ENCODE measurements at places on chromosomes 3 and 15.

DNA sequence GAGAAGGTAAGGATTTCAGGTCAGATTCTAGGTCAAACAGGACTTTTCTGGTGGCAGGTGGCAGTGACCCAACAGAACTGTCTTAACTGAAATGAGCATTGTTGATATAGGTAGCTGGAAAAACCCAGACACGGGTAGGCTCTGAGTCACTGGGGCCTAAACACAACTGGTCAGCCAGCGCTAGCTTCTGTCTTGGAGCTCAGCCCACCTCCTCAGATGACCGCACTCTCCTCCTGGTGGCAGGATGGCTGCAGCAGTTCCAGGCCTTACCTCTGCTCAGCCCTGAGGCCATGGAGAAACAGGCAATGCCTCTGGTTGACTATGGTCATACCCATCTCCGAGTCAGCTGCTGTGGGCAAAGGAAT, 61.1 kb upstream of the GATA2 start:
- DNase-seq, result no peak

GRCh38 chr3:144756704-144757440, 785.2 kb downstream of the DIPK2A start:
- no peak for DNase-seq

DNA sequence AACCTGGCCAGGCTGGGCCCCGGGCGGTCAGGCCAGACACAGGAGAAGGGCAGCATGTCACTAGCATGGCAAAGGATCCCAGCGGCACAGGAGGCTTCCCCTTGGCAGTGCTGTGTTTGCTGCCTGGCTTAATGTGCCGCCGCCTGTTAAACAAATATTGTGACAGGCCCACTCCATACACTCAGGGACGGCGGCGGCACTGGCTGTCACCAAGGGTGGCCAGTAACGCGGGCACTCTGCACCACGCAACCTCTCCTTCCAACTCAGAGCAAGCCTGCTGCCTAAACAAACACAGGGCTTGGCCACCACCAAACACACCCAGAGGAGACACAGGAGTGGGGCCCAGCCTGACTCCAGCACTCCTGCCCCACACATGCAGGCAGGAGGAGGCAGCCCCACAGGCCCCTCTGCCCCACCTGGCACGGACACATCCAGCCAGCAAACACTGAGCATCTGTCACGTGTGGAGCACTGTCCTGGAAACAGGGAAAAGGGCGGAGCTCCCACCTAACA, 48.0 kb downstream of the TPRA1 start:
- peak; percentile 95 for DNase-seq

GRCh38 chr3:13189639-13190377, 116.6 kb upstream of the IQSEC1 start:
- DNase-seq, result no peak

DNA sequence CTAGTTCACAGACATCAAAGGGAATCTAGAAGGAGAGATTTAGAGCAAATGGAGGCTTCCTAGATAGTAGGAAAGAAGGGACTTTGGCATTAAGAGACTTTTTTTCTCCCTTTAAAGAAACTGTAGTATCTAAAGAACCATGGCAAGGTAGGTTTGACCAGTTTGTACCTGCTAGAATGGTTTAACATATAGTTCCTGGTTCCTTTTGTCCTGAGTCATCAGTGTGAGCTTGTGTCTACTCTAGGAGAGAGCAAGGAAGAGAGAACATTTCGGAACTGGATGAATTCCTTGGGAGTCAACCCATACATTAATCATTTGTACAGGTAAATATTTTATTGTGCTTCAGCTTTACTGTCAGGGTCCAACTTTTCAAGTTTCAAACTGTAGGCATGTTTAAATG, 29.6 kb upstream of the TRPC1 start:
- DNase-seq, result no peak

GRCh38 chr3:55654123-55654760, 167.1 kb upstream of the WNT5A start:
- DNase-seq, result no peak

DNA sequence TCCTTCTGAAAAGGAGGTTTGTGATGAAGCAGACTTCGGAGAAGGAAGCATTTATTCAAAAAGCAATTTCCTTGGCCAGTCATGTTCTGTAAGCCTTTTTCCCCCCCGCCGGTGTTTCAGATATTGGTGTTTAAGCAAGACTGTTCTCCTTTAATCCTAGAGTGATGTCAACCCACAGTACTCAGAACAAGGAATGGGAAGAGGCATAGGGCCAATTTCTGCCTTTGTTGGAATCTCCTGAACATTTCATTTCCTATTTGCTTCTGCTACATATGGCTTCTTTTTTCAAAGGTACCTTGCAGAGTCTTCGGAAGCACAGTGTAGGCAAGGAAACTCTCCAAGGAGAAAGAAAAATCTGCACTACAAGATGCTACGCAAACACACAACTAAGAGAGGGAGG, 713.1 kb upstream of the CFAP20DC start:
- DNase-seq, result no peak

DNA sequence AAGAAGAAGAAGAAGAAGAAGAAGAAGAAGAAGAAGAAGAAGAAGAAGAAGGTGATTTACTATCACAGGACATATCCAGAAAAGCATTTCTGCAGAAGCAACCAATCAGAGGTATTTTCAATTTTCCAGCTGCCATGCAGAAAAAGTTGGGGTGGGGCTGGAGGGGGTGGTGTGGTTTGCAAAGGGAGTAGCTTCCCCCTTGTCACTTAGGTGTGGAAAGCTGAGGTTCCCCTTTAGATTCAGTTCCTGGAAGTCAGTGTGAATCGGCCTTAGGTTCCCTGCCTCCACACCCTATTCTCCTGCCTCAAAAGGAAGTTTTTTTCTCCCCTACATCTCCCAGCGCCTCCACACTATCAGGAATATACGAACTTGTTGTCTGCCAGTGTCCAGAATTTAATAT, 276.7 kb upstream of the ARRDC4 start:
- DNase-seq, result no peak

- DNase-seq, result no peak
These were observed 215.1 kb downstream of the SHQ1 start for GRCh38 chr3:72633121-72633520.

DNA sequence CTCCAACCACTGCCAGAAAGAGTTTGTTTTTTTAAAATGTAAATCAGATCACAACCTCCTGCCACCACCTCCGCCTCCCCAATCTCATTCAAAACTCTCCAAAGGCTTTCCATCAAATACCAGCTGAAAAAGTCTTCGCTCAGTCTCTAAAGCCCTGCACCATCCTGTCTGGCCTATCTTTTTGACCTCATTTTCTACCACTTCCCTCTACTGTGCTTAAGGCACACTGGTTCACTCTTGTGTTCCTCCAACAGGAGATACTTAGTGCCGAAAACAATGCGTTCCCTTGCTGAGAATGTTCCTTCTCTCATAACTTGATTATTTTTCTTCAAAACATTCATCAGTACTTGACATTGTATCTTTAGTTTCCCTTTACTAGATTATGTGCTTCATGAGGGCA, 3.5 kb downstream of the BTBD1 start:
- no peak for DNase-seq

DNA sequence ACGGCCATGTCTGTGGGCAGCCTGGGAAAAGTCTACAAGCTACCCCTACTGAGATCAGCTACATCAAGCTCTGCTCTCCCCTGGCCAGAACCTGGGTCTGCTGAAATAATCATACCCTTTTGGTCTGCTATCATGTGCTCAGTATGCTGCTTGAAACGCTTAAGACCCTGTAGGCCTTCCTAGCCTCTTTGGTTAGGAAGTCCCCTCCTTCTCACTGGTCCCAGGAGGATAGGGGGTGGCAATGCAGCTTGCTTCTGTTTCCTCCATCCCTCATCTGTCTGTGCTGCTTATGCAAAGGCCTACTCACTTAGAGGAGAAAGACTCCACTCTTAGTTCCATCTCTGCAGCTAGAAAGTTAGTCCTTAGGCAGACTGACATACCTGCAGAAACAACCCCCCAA, 118.2 kb upstream of the RASGRP1 start:
- DNase-seq, result no peak

All from COR-L47 (cell line).